GM23248 (cell line): ENCODE measurements at places on chromosomes 4 and X.
A peak's percentile ranks its signal among the peaks of the same experiment; 100 is the strongest.

DNA sequence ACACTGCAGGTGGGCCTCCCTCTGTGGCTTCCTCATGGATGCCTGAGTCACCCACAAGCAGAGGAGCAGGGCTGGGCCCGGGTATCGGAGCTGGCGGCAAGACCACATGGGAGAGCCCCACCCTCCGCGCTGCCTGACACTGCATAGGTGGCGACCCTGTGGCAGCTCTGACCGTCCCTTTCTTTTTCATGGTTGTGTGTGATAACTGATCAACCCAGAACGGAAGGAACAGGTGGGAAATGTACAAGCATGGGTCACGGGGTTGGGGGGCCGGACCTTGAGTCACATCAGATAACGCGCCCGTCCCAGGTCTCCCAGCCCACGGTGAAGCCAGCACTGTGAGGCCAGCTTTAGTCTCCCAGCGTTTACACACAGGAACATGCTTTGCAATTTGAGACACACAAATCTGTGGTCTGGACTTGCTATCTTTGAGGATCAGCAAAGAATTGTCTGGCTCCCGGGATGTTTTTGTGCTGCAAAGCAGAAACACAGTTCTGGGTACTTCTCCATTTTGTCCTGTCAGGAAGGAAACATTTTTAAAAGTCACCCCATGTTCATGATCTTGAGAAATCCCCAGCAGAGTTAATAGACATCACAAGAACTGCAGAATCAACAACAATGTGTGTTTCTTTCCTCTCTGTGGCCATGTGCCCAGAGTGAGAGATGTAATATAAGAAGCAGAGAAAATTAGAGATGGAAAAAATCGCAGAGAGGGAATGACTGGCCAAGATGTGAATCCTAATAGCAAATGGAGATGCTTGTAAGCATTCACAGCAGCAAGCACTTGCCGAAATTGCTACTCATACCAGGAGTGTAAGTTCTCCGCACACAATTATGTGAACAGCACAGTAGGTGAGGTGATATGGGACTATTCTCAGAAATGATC, 70.1 kb upstream of the CBR4 start:
- peak; percentile 46 for DNase-seq

DNA sequence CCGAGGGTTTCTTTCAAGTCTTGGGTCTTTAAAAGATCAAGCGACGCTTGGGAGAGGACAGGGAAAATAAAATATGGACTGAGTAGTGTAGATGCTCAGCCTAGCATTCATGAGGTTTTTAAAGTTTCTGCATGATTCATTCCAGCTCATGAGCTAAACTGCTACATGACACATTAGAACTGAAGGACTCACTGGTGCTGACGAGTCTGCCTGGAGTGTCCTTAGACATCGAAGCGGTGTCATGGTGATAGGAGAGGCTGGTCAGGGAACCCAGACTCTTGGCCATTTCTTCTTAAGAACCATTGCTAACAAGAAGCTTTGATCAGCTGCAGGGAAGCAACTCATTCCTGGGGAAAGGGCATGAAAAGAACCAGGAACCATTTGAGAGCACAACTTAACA, 158.6 kb downstream of the TRIML1 start:
- peak; percentile 27 for DNase-seq

GRCh38 chr4:8525383-8526120, 54.6 kb upstream of the GPR78 start:
- DNase-seq = peak; percentile 66

DNA sequence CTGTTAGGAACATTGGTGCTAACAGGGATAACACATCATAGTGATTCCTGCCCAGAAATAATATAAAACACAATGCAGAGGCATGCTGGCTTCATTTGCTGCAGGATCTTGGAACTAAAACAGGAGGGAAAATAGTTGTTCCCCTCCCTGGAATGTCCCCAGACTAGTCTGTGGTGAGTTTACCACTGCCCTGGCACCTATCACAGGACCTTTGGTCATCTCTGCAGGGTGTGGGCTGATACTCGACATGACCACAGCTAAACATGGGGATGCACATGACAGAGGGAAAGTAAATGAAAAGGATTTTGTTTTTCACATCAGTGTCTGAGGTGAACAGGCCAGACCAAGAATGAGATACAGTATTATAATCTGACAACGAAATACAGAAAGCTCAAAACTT, 160.2 kb upstream of the DKK2 start:
- no peak for DNase-seq
